ENCODE measurements at places on chromosomes 7 and 10.
A peak's percentile ranks its signal among the peaks of the same experiment; 100 is the strongest.

DNA sequence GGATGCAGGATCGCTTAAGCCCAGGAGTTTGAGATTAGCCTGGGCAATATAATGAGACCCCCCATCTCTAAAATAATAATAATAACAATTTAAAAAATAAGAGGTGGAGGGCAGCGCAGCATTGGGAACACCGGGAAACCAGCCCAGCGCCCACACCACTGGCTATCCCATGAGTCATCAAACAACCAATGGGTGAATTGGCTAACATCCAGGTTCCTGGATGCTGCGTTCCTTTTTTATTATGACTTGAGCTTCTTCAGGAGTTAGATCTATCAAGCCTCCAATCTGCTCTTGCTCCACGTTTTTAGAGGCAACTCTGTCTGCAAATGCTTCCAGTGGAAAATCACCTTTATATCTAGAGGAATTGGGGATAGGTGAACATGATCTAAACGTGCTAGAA, 10.0 kb upstream of the LRRC4 start:
- DNase-seq = peak; percentile 18

- DNase-seq = no peak
Observed at GRCh38 chr10:110363572-110364411, 59.1 kb upstream of the SMNDC1 start.

GRCh38 chr7:2608921-2609411, 22.8 kb upstream of the TTYH3 start:
- no peak for DNase-seq

GRCh38 chr7:132131196-132131595, 445.1 kb downstream of the PLXNA4 start:
- no peak for DNase-seq

GRCh38 chr7:98638853-98639252, 21.8 kb downstream of the NPTX2 start:
- DNase-seq = no peak

- DNase-seq = peak; percentile 35
Observed at GRCh38 chr7:41085244-41085643, 617.6 kb downstream of the INHBA start.

GRCh38 chr10:69817078-69817581, 15.4 kb downstream of the COL13A1 start:
- DNase-seq = no peak

DNA sequence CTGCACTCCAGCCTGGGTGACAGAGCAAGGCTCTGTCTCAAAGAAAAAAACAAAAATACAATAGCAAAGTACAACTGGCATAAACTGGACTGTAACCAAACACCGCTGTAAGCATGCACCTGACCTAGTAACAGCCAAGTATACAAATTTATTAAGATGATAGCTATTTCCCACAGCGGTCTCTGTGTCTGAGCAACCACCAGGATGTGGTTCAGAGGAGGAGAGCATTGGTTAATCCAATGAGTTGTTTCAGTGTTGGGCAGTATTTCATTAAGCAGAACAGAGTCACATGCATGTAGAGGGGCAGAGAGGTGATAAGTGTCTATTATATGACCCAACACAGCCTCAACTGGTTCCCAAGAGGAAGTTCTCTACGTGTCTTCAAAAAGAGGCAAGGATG, 4.0 kb downstream of the SLC16A12 start:
- no peak for DNase-seq

DNA sequence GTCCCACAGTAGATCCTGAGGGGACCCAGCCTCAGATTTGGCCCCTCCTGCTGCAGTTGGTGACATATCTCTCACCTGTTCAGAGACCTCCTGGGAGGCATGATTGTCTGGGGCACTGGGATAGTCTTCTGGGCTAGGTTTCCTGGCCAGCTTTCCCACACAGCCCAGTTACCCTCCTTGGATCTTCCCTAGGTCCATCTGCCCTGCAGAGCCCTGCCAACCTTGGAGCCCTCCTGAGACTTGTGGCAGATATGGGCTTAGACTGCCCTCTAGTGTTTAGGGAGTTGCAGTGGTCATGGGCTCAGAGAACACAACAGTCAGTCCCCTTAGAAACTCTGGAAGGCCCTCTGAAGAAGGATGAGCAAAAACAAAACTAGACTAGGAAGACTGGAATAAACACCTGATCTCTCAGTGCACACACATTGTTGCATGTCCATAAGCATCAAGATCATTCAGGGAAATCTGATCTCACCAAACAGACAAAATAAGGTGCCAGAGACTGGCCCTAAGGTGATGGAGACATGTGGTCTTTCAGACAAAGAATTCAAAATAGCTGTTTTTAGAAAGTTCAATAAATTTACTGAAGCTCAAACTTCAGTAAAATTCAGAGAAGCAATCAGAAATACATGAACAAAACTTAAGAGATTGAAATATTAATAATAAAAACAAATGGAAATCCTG, 324.6 kb downstream of the ATRNL1 start:
- peak; percentile 39 for DNase-seq

DNA sequence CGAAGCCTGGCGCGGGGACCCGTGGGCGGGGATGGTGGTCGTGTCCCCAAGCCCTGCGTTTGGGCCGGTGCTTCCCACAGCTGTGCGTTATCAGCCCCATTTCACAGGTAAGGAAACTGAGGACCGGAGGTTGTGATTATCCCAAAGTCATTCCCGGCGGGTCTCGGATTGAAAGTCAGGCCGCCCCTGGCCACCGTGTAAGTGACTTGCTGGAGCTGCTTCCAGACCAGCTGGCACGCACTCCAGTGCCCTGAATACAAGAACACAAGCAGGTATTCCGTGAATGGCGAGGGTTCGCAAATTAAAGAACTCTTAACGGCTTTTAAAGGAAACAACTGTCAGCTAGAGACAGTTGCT, 675 bp upstream of the ATE1 start:
- DNase-seq = no peak

- DNase-seq = peak; percentile 35
Observed at GRCh38 chr10:46556515-46557318, at the start of gene GPRIN2. TSS of gene GPRIN2 (minus strand) at chr10:46556658. CDS start at chr10:46550736, 5,922 bp downstream.

GRCh38 chr10:87866412-87866974, 3.1 kb downstream of the PTEN start:
- peak; percentile 18 for DNase-seq

- DNase-seq = peak; percentile 50
Observed at GRCh38 chr10:58651040-58651439, 138.4 kb downstream of the BICC1 start.

- DNase-seq = no peak
Observed at GRCh38 chr10:25797888-25798429, 136.1 kb upstream of the MYO3A start.

GRCh38 chr7:90966346-90966745, 297.9 kb upstream of the FZD1 start:
- no peak for DNase-seq

DNA sequence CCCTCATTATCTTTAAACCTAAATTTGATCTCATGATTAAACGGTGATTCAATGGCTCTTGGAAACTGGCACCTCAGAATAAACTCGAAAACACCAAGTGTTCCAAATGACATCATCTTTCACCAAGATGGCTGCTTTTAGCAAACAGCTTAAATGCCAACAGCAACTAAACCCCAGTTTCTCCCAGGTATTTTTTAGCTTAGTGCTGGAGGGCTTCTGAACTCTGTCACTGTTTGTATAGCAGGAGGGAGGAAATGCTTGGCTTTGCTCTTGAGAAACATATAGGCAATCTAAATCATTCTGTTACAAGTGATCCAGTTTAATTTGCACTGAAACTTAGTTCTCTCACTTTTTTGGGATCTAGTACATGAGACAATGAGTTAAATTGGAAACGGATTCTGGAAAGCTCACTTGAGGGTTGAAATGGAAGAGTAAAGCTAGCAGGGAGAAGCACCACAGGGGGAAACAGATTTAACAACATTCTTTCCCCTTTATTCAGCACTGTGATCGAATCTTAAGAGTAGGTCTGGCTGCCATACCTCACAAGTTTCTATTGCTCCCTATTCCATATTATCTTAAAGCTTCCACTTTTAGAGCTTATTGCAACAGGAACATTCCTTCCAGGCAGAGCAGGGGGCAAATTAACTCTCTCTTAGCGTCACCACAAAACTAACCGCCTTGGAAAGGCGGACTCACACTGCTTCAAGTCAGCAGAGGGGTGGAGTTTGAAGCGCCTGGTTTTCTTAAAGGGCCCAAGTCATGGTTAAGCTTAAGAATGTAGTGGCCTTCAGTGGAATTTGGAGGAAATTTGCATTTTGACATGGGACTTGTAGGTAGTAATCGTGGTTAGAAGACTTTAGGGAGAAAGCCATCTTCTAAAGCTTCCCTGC, 1.8 kb upstream of the CCDC6 start:
- peak; percentile 64 for DNase-seq

DNA sequence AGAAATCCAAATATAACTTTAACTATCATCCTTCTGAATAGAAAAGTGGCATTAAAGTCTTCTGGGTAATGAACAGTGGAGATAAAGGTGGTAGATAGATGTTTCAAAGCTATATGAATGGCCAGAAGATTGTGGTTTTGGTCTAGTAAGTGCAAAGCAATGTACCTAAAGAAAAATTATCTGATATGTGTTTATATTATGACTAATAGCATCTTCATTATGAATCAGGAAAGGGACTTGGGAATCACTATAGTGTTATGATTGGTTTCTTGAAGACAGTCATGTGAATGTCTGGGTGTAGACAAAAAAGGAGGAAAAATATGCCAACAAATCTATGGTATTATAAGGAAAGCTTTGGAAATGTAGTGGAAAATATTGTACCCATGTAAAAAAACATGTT, 3.0 kb downstream of the ZNF518A start:
- DNase-seq = peak; percentile 12

DNA sequence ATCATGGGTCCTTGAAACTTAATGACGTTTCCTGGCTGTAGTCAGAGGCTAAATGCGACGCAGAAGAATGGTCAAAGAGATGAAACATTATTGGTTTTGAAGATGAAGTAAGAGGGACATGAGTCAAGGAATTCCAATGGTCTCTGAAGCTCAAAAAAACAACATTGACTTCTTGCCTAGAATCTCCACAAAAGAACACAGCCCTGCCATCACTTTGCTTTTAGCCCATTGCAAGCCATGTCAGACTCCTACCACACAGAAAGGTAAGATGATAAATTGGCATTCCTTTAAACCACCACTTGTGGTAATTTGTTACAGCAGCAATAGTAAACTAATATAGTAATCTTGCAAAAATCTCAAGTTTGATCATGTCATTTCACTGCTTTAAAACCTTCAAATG, 109.4 kb downstream of the TMEM26 start:
- DNase-seq = peak; percentile 86

DNA sequence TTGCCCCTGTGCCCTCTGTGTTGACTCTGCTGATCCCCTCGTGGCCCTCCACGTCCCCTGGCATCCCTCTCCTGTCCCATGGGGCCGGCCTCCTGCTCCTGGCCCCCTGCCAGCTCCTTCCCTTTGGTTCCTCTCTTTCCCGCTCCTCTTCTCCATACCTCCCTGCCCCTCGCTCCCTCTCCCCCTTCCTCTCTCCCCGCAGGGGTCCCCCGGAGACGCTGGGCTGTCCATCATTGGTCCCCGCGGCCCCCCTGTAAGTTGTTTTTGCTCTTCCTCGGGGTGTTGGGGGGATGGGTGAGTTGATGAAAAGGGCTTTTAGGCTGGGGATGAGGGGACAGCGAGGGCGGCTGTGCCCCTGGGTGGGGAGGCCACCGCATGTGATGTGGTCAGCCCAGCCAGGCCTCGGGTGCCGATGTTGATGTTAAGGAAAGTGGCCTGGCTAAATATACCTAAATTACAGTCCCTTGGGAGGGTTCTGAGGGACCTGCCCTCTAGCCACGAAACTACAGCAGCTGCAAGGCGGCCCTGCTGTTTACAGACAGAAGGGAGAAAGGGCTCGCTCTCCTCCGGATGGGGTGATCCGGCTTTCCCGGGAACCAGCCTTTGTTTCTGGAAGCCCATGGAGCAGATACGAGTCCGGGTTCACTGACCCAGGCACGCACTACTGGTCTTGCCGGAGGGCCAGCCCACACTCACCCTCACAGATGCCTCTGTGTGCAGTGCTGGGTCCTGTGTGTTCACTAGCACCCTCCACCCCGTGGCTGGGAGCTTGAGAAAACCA, 78.8 kb downstream of the COL13A1 start:
- no peak for DNase-seq

DNA sequence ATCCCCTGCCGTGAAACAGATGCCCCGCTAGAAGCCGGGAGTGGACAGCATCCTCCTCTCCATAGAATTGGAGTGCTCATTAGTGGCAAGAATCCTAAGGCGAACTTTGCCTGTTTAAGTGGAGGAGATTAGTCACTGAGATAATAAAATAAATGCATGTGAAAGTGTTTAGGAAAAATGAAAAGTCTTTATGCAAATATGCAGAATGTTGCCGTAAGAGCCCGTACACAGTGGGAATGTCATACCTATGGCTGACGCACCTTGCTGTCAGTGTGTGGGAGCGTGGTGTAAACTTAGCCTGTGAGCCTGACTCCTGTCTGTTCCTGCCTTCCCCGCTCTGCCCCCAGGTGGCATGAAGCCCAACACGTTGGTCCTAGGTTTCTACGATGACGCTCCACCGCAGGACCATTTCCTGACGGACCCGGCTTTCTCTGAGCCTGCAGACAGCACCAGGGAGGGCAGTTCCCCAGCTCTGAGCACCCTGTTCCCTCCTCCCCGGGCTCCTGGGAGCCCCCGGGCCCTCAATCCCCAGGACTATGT, 1.7 kb upstream of the TRIP6 start:
- DNase-seq = no peak

Measured in kidney glomerular epithelial cell (primary cell).